GM04503 (cell line): ENCODE measurements at places on chromosomes 4 and X.

- no peak for DNase-seq
Observed at GRCh38 chr4:1178300-1179088, 6.1 kb upstream of the SPON2 start.

GRCh38 chrX:41722214-41722613, 1.8 kb upstream of the GPR82 start:
- DNase-seq, result no peak

DNA sequence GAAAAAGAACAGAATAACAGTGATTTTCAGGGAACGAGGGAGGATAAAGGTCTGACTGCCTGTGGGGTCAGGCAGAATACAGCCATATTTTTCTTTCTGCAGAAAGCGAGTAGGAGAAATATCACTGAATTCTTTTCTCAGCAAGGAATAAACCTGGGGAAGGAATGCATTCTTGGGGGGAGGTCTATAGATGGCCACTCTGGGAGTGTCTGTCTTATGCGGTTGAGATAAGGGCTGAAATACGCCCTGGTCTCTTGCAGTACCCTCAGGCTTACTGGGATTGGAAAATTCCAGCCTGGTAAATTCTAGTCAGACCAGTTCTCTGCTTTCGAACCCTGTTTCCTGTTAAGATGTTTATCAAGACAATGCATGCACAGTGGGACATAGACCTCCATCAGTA, 26.3 kb downstream of the CNGA1 start:
- DNase-seq, result no peak

- DNase-seq, result no peak
Observed at GRCh38 chr4:140003876-140004548, 150.0 kb downstream of the MAML3 start.

DNA sequence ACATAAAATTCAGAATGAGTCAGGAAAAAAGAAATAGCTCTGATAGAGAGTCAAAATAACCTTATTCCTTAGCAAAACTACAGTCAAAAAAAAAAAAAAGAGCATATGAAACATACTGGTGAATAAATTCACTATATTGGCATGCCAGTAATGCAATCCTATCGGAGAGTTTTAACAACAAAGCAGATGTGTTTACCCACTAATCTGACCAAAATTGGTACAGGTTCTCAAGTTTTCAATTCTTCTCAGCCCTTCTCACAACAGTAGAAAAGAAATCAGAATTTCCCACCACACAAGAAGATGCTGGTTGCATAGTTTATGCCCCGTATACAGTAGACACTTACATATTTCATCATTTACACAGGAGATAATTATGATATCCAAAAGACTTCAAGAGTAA, 59.4 kb downstream of the LCORL start:
- no peak for DNase-seq

DNA sequence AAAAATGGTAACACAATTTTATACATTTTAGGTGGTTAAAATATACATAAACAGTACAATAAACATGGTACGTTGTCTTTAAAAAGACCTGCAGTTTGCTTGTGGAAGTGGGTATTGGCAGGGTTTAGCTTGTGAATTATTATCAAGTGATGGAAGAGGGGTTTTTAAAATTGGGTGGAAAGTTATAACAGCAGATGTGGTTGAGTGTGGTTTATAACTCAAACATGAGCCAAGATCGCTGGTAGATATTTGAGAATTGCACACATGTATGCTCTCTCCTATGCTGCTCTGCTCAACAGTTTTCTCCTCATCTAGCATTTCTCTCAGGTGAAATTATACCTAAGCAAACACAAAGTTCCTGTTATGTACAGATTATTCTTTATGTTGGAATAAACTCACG, 14.0 kb downstream of the EPGN start:
- DNase-seq, result no peak

DNA sequence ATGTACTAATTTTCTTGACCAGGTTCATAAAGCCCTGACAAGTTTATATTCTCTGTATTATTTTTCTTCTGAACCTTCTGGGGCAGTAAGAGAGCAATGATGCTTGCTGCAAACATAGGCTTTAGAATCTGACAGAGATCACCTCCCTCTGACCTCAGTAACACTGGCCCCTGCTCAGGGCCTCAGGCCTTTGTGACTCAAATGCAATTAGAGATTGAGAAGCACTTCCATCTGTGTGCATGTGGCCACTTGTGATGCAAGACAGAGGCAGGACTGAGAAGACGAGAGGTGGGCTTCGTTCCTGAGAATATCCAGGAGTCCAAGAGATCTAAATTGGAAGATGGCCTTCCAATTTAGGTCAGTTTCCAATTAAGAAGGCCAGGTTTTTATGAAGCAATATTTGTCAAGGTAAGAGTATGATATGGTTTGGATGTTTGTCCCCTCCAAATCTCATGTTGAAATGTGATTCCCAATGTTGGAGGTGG, 82.8 kb upstream of the VEGFC start:
- DNase-seq, result peak; percentile 36

- no peak for DNase-seq
Observed at GRCh38 chr4:83114576-83114975, at the start of gene PLAC8. PLAC8 (minus strand) TSS chr4:83114729; CDS start chr4:83107921, 6,808 bp downstream.
